ENCODE measurements at places on chromosomes 16 and 17.

DNA sequence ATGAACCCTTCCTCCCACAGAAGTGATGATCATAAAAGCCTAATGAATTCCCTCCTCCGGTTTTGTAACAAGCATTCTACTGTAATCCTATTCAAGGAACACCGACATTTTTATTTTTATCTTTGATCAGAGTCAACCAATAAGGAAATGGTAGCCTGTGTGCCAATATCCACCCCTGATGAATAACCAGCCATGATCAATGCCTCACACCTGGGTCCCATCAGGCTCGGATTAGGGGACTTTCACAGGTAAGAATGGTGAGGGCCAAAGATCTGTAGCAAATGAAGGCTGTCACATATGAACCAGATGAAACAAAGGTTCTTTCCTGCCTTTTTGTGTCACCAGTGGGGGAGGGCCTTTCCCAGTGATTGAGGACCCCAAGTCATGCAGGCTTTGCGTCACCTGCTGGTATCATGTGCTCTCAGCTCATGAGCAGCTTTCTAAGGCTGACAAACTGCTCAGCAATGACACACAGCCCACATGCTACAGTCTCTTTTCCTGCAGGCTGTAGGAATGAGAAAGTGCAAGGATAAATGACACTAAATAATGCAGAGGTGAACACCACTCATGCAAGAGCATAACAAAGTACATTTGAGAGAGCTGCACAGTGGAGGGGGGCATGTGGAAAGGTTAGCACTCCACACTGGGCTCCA lies 34.9 kb downstream of the TOM1L2 start:
- DNase-seq, result no peak

GRCh38 chr17:74790161-74791058 lies 14.3 kb upstream of the NAT9 start:
- no peak for DNase-seq

DNA sequence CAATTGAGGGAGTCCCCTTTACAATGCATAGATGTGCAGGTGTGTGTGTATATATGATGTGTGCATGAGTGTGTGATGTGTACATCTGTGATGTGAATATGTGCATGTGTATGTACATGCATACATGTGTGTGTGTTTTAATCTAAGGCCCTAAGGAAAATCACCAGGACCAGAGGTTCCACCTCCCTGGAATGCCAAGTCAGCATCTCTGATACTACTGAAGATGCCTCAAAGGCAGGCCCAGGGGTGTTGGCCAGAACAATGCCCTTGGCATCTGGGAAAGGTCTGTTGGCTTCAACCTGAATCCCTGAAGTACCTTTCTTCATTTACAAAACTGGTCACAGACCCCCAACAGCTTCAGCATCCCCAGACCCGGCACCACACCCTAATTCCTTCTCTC lies 129.5 kb downstream of the CDYL2 start:
- no peak for DNase-seq

DNA sequence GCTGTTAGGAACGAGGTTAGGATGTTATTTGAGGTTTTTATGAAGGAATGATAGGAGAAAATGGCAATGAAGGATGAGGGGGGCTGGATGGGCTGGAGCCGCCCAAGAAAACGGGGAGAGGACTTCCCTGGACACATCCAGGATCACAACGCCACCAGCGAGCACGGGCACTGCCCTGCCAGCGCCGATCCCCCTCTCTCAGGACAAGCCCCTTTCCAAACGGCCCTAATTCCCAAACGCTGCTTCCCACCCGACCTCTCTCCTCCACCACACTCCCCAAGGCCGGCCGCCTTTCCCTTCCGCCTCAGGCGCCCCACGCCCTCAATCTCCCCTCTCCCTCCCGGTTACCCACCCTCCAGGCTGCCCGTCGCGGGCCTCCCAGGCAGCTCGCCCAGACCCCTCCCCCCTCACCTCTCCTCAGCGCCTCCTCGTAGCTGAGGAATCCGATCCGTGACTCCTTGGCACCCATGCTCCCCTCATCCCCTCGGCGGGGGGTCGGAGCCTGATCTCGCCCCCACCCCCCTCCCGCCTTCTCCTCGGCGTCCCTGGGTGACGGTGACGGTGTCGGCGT lies 377 bp downstream of the USP32 start:
- DNase-seq, result no peak

DNA sequence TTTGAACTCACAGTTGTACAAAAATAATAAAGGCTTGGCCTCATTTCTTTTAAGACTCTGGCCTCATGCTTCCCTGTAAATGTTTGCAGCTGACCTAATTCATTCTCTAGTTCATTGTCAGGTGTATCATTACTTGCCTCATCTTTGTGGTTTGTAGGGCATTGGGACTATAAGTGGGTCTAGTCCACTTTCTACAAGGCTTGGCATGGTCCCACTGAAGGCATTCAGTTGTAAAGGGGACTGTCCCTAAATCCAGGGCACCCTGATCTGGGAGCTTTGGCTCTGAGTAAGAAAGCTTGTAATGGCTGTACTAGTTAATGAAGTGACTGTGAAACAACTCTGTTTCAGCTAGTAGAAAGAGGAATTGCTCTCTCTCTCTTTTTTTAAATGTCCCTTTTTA lies 2.7 kb downstream of the KCTD2 start:
- no peak for DNase-seq
